ENCODE measurements at places on chromosomes 1 and 21. TPM values are rescaled to one million over a fixed set of nuclear protein-coding genes. Genes with fewer than 3 reads are reported as not detected.

DNA sequence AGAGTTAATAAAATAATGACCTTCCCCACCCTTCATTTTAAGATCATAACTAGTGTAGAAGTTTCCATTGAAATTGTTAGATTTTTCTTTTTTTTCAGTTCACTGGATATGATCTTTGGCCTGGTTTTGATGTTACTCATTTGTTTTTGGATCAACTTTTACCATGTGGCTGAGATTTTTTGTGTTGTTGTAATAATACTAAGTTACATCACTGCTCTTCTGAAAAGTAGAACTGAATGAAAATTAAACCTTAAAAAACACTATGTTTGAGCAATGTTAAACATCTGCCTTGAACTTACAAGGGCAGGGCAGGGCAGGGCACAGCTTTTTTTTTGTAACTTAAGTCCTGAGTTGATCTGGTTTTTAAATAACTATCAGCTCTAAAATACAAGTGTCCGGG lies 204.8 kb upstream of the ADAMTS5 start:
- no peak for DNase-seq

- no peak for DNase-seq
These were observed 926.6 kb downstream of the LTN1 start for GRCh38 chr21:28066076-28066475.

C1orf74 gene
- 0.42 TPM for total RNA-seq

LAPTM5 gene
- total RNA-seq: 601 TPM

NPHS2 gene
- not detected for total RNA-seq

CLCA4 gene
- not detected for total RNA-seq
